ENCODE measurements at places on chromosomes 4 and X.

DNA sequence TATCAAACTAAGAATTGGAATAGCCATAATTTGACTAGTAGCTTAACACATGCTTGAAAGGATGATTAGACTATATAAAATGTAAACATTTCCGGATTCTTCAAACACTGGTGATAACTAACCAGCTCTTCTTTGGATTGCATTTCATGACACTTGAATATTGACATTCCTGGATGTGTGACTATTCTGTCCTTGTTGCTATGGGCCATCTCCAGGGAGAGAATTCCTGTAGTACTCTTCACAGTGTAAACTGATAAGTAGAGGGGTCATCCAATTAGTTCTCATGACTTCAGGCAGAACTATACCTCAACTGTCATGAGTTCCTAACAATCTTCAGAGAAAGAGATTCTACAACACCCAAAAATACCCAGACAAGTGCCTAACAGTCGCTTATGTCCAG, 1026.7 kb upstream of the TENM3 start:
- no peak for DNase-seq

DNA sequence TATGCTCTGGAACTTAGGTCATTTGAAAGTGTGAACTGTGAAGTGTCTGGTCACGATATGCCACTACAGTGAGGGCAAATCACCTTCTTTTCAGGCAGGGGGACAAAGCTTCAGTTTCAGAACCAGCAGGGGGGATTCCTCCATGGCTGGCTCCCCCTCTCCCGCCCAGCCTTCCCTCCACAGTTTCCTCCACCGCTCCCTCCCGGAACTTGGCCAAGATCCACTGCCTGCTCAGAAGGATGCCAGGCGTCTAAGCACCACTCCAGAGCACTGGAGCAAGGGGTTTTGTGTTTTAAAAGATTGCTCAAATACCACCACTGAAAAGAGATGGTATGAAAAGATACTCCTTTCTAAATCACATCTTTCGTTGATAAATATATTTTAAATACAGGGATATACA, 126.9 kb downstream of the ELOVL6 start:
- DNase-seq = no peak

GRCh38 chr4:189129044-189129694, 811.5 kb upstream of the FRG1 start:
- no peak for DNase-seq

DNA sequence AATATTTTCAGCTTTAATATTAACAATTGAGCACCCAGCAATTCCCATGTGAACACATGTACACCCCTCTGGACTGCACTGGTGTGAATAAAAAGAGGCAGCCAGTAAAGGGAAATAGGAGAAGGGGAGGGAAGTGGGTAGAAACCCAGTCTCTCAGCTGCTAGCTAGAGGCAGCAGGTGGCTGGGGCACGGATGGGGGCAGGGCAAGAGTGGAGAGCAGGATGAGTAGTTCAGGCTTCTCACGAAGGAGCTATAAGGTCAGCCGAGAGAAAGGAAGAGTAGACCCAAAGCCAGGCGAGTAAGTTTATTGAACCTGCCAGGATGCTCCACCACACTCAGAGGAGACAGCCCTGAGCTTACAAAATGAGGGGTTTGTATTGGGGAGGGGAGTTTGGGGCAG, 184.8 kb upstream of the MTMR8 start:
- DNase-seq = no peak

- no peak for DNase-seq
These were observed 57.0 kb upstream of the PPP2R3B start for GRCh38 chrX:443536-444210.

- no peak for DNase-seq
These were observed 46.1 kb upstream of the GPR78 start for GRCh38 chr4:8534129-8534528.

DNA sequence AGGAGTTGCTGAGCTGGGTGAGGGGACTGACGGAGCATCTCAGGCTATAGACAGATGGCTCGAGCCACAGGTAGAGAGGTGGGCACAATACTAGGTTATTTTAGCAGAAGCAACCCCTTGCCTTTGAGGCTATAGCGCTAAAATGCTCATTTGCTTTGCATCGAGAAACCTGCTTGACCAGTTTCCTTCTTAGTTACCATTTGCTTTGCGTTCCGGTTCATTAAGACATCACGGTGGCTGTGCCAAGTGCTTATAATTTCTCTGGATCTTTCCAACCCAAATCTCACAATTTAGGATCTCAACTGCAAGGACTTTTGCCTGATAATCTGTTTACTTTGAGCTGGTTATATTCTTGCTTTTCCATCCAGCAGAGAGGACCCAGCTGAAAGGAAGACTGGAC, 40.8 kb downstream of the DLG3 start:
- no peak for DNase-seq

GRCh38 chrX:18548996-18549395, 122.9 kb downstream of the RS1 start:
- no peak for DNase-seq

GRCh38 chr4:106583567-106583966, 215.0 kb upstream of the GIMD1 start:
- no peak for DNase-seq

DNA sequence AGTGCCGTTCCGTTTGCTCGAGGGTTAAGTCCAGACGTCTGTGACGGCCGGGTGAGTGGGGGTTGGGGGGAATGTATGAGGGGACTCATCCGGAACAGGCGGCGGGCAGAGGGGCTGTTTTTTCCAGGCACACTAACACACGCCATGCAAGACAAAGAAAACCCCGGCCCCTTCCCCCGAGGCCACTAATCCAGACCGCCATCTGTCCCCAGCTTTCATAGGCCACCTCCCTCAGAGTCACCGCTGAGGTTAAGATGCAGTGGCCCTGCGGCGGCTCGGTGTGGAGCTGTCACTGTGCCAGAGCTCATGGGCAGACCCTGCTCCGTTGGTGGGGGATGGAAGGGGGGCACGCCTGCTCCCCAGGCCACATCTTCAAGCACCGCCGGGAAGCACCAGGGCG, 34.1 kb downstream of the SORCS2 start:
- DNase-seq = no peak

GRCh38 chr4:117770269-117771102, 263.8 kb upstream of the NDST3 start:
- DNase-seq = no peak

DNA sequence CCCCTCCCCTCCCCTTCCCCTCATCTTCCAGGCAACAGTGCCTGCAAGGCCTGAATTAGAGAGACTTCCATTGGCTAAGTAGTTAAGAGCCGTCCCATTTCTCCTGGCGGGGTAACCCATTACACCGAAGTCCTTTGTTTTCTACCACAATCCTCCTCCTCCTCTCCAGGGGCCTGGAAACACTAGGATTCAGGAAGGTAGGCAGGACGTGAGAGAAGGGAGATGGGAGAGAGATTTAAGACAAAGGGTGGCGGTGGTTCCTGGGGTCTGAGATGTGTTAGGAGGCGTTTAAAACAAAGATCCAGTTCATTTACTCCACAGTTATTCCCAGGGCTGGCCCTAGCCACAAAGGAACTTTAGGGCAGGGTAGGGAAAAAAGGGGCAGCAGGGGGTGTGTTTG, 28.0 kb downstream of the NYX start:
- DNase-seq = no peak

- no peak for DNase-seq
These were observed 114.5 kb downstream of the COL4A6 start for GRCh38 chrX:108323751-108324150.

DNA sequence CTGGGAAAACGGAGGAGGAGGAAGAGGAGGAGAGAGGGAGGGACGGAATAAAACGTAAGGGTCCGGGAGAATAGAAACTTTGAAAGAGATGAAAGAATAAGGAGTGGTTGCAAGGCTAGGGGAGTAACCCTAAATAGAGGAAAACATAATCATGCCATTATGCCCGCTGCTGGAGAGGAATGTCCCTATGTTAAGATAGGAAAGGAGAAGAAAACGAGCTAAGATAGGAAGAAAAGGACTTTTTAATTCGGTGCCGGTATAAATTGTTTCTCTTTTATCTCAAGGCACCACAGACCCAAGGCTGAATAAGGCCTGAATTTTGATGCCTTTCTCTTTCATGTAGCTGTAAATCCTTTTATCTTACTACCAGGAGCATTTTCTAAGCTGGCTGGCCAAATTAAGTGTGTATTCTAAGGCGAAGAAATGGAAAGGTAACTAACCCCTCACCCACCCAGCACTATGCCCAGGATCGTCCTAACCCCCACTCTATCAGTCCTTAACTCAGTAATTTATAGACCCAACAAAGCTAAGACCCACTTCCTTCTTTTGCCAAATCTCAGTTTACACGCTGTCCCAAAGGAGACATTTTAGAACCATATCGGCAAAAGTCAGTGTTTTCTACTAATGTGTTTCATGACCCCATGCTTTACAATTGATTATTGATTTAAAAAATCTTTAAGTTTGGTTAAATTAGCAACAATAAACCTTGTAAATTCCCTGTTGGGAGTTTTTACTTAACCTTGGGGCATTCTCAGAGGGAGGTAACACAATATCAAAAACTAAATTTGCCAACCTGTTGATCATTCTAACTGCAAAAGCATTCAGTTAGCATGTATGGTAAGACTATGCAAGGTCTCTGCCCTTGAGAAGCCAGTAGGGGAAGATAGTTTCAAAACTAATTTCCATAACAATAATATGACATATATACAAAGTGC, 1.1 kb upstream of the CUL4B start:
- no peak for DNase-seq

GRCh38 chr4:32133141-32133540, 1413.0 kb downstream of the PCDH7 start:
- DNase-seq = no peak

DNA sequence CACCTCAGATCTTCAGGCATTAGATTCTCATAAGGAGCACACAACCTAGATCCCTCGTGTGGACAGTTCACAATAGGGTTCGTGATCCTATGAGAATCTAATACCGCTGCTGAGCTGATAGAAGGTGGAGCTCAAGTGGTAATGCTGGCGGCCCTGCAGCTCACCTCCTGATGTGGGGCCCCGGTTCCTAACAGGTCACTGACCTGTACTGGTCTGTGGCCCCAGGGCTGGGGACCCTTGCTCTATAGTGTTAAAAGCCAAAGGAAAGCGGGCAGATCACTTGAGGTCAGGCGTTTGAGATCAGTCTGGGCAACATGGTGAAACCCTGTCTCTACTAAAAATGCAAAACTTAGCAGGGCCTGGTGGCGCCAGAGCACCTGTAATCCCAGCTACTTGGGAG, 1047.0 kb upstream of the FTHL17 start:
- no peak for DNase-seq

DNA sequence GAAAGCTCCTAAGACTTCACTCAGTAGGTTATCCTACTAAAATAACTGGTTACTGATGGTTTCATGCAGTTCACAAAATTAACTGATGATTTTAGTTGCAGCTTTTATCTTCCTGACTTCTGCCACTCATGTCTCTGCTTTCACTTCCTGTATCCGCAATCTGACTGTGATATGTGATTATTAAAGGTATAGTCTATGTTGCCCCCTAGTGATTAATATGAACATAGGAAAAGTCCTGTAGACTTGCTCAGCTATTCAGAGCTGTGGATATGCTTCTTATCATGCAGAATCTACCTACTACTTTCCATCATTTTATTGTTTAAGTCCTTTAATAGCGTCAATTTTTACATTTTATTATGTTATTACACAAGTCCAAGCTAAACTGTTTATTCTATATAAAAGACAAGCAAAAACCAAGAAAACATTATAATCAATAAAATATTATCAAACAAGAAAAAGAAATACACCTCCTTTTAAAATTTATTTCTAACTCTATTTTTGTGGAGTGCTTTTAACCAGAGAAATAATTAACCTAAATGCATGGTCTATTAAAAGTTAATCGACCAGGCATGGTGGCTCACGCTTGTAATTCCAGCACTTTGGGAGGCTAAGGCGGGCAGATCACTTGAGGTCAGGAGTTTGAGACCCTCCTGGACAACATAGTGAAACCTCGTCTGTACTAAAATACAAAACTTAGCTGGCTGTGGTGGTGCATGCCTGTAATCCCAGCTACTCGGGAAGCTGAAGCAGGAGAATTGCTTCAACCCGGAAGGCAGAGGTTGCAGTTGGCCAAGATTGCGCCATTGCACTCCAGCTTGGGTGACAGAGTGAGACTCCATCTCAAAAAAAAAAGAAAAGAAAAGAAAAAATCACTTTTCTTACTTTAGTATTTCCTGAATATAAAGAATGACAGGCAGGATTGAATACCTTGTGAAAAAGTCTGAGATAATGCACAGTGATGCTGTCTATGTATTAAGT, 40.4 kb upstream of the TLR2 start:
- DNase-seq = no peak

DNA sequence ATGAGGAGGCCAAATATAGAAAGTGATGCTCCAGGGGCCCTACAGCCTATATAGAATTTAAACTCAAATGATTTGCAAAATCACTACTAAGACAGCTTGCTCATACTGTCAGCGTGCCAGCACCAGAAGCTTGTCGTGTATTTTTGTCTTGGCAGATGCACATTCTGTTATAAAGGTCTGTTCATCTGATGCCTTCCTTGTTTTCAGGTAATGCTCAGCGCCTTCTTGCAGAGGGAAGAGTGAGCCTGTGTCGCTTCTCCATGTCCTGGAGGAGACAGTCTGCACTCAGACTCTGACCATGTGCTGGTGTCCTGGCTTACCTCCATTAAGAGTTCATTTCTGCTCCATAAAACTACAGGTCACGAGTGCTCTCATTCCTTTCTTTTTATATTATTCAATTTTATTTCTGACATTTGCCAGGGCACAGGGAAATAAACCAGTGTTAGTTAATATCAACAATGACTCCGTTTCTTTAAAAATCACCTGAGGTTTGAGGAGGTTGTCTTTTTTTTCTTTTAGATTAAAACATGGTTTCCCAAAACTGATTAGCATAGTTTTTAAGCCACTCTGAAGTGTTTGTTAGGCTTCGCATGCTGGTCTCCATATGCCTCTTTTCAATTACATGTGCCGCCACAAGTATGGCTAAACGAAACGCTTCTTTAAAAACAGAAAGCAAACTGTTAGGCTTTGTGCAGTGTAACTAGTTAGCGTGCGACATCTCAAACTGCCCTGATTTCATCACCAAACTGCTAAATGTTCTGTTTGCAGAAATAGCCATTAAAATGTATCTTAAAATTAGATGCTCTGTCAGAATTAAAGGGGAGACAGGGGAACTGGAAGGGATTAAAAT, 215.2 kb upstream of the GK2 start:
- no peak for DNase-seq

GRCh38 chr4:163256680-163257343, 75.6 kb downstream of the NPY1R start:
- no peak for DNase-seq

GRCh38 chr4:168769416-168769815, 240.6 kb downstream of the CBR4 start:
- DNase-seq = no peak

GRCh38 chr4:55124322-55125076, 896 bp downstream of the KDR start:
- no peak for DNase-seq

GRCh38 chr4:55876387-55876786, 22.9 kb downstream of the EXOC1 start:
- DNase-seq = no peak

GRCh38 chrX:3712051-3712869, 1.2 kb downstream of the PRKX start:
- DNase-seq = no peak
